ENCODE measurements at places on chromosomes 2 and 18.

DNA sequence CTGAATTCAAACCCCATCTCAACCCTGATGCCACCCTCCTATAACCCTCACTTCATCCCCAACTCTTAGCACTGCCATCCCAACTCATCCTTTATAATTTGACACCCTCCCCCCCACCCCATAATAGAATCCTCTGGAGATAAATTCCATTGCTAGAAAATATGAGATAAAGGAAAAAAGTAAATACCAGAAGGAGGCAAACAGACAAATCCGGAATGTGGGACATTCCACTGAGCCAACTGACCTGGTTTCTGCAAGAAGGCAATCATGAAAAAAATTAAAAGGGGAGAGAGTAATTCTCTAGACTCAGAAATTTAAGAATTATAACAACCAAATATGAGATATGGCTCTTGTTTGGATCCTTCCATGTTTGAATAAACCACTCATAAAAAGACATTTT lies 132.4 kb downstream of the CYP26B1 start:
- DNase-seq = no peak

GRCh38 chr2:223681125-223681524 lies 79.0 kb upstream of the SCG2 start:
- DNase-seq = no peak

- peak; percentile 67 for DNase-seq
These were observed 175.8 kb downstream of the LOXHD1 start for GRCh38 chr18:46481048-46481846.

- DNase-seq = no peak
These were observed 75.0 kb downstream of the SOCS6 start for GRCh38 chr18:70363861-70364260.

DNA sequence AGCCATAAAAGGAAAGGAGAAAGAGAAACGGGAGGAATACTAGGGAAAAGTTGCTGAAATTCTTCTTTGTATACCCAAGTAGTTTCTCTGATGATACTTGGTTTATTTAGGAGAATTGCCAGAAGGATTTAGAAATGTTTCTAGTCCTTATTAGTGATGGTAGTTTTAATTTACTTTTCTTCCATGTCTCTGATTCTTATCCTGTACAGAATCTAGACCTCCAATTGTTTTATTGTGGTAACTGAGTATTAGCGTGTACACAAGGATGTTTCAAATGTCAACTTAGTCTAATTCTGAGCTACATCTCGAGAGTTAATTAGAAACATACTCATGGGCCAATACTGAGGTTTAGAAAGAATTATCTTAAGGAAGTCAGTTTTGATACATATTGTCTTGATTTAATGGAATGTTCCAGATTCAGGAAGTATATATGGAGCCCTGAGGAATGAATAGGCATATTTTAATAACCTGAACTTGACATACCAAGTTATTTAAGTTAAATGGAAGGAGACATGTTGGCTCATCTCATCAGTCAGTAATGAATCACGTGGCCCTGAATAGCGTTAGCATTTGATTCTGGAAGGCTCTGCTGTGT lies 219.6 kb downstream of the LTBP1 start:
- DNase-seq = no peak

- DNase-seq = no peak
These were observed 1736.9 kb upstream of the CELF4 start for GRCh38 chr18:39302481-39302880.

GRCh38 chr18:5457462-5457957 lies 86.3 kb downstream of the EPB41L3 start:
- no peak for DNase-seq

DNA sequence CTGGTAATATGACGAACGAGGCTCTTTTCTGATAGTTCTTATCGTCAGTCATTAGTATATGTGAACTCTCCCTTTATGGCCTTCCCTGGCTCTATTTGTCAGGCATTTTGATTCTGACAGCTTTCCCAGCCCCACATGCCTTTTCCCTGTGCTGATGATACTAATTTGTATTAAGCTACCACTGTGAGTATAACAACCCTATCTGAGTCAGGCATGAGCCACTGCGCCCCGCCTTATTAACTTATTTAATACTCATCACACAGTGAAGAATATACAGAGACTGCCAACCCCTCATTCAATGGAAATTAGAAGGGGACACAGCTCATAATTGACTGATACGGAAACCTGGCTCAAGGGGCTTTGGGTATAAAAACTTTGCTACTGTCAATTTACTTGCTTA lies 140.0 kb downstream of the NETO1 start:
- no peak for DNase-seq

DNA sequence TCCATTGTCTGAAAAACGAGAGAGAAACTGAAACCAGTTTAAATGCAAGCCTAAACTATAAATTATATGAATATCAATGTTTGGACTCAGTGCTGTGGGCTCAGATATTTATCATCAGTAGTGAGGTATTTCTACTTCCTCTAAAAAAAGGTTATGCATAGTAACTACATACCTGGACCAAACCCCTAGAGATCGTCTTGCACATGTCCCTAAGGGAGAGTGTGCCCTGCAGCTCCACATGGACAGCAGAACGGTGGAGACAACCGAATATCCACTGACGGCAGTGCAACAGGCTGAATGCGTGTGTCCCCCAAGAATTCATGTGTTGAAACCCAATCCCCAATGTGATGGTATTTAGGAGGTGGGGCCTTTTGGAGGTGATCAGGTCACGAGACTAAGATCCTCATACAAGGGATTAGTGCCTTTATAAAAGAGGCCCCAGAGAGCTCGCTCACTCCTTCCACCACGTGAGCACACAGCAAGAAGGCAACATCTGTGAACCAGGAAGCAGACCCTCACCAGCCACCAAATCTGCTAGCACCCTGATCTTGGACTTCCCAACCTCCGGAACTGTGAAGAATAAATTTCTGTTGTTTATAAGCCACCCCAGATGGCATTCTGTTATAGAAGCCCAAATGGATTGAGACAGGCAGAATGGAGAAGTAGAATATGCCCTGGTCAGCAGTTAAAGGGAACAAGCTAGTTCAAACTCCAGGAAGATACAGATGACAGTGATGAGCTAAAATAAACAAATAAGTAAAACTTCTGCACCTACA lies 208.4 kb downstream of the ANAPC1 start:
- DNase-seq = no peak

DNA sequence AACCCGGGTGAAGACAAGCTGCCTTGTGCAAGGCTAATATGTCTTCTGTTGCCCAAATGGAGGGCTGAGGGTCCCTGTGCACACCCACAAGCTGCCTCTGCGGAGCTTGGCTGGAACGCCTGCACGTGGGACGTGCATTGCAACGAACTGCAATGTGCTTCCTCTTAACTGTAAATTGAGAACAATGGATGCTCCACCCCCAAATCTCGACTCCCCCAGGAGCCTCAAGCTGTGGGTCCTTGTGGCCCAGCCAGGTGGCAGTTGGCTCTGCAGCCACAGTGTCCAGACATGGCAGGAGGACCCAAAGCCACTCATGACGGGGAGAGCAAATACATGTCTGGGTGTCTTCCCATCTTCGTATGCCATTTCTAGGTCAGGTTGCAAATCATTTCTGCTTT lies 90.1 kb downstream of the TWIST2 start:
- no peak for DNase-seq

DNA sequence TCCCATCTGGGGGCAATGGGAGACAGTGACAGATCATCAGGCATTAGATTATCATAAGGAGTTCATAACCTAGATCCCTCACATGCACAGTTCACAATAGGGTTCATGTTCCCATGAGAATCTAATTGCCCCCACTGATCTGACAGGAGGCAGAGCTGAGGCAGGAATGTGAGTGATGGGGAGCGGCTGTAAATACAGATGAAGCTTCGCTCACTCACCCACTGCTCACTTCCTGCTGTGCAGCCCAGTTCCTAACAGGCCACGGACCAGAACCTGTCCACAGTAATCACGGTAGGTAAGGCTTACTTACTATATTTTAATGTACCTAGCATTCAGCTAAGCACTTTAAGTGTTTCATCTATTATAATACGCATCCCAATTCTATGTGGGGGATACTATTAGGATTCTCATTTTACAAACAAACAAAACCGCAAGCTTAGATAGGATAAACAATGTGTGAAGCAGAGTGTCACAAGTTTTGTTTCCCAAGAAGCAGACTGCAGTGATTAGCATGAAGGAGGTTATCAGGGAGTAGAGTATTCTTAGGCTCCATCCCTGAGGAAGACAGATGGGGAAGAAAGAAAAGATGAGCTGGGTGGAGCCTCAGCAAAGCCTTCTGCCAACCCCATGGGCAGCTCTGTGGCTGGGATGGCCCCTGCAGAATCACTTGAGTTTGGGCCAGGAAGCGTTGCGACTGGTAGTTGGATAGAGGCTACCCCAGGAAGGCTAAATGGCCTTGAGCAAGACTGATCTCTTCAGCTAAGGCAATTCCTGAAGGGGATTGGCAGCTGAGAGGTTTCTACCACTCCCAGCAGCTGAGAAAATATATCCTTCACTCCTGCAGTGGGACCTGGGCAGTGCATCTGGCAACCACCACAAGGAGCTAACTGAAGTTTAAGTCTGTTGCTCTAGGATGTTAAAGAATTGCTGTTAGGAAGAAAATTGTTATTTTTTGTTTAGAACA lies 133.1 kb downstream of the MREG start:
- DNase-seq = no peak

- peak; percentile 27 for DNase-seq
These were observed 47.5 kb downstream of the ZFP36L2 start for GRCh38 chr2:43178602-43179542.

GRCh38 chr2:186887107-186888090 lies 38.4 kb upstream of the ZSWIM2 start:
- DNase-seq = no peak

DNA sequence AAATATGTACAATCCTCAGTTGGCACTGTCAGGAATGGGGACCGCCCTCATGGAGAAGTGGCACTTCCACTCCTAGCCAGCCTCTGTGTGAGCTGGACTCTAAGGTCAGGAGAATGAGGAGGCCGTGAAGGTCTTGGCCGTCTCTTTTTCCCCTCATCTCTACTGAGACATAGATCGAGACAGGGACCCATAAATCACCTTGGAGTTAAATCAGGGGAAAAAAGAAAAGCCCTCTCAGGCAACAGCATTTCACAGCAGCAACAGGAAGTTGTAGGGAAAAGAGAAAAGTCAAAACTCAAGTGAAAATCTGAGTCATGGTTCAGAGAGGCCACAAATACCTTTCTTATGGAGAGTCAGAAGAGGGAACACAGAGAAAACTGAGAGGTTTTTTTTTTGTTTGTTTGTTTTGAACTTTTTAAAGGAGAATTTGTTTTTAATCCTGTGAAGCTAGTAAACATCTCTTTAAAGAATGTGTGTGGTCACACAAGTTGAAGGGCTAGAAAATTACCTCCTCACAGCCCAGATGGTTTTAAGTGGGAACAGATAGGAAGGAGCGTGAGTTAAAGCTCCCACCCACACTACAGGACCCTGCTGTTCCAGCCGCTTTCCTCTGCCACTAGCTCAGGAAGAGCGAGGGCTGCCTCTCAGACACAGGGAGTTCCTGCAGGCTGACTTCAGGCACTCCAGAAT lies 30.6 kb upstream of the CYP1B1 start:
- no peak for DNase-seq

DNA sequence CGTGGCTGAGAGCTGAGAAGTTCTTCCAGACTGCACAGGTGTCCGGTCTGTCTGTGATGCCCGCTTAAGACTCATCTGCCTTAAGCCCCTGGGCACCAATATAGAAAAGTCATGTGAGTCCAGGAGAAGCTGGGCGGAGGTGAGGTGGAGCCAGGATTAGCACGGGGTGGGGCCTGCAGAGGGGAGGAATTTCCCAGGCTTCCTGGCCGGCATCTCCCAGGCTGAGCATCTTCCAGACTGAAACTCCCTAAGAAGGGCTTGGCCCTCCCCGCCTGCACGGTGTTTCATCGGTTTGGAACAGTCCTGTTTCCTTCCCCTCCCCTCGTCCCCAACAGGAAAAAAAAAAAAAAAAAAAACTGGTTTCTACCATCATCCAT lies 270.3 kb downstream of the ATAD2B start:
- DNase-seq = no peak

DNA sequence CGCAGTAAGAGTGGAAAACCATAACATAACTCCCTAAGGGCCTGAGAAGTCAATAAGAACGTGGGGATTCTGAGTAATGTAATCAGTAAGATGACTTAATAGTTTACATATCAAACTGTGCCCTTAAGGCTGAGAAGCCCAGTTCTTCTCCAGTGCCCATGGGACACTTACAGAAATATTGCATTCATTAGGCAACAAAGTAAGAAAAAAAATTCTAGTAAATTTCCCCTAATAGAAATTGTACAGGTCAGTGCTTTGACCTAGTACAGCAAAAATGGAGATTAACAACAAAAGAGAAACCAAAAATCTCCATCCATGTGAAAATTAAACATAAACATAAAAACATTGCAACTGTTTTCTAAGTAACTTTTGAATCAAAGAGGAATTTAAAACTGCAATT lies 139.8 kb upstream of the HS6ST1 start:
- DNase-seq = no peak

DNA sequence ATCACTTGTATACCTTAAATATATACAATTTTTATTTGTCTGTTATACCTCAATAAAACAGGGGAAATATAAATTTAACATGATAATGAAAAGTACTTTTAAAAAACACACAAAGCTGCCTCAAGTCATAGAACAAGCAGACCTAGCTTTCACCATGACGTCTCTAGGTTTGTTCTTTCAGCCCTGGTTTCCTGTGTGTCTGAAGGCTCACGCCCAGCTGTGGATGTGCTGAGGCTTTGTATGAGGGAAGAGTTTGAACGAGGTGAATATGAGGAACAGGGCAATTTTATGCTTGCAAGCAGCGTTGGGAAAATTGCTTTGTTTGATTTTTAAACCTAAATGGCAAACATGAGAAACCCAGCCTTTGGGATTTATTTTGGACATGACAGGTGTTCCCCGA lies 15.3 kb downstream of the SH3RF3 start:
- no peak for DNase-seq

- DNase-seq = no peak
These were observed 312.8 kb upstream of the FANCL start for GRCh38 chr2:58553937-58554336.

All from NCI-H1694 treated with DMSO at 0.1 percent for 48 hours (cell line).